ENCODE measurements at places on chromosomes 5 and 9.

DNA sequence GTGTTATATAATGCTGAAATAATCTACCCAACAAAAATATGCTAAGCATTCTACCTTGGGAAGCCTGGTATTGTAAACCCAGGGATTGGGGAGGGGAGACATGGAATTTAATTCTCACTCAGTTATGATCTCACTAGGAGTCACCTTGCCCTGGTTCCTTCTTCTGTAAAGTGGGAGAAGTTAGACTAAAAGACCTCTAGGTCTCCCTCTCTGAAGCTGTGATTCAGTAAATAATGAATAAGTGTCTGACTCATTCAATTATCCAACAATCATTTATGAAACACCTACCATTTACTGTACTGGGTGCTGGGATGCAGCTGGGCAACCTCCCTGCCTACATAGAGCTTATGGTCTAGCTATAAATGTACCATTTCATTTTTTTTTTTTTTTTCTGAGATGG is 20.2 kb upstream of the SPARC start:
- DNase-seq: no peak

- DNase-seq: no peak
These were observed 27.9 kb upstream of the TGFBI start for GRCh38 chr5:136000932-136001331.

- no peak for DNase-seq
These were observed 42.6 kb upstream of the APC start for GRCh38 chr5:112694853-112695709.

DNA sequence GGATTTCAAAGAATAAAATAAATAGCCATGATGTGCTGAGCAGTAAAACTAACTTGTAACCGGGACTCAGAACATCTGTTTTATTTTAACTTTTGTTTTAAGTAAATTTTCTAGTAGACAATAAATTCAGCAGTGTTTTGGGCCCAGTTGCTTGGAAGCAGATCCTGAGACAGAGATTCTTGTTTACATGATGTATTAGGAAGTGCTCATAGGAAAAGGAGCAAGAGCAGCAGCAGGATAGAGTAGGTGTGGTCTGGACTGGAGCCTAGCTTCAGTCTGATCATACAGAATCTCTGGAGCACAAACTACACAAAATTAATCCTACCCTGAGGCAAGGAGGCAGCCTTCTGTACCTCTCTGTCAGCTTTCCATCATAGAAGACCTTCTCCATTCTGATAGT is 139.2 kb upstream of the CCNH start:
- peak; percentile 7 for DNase-seq

DNA sequence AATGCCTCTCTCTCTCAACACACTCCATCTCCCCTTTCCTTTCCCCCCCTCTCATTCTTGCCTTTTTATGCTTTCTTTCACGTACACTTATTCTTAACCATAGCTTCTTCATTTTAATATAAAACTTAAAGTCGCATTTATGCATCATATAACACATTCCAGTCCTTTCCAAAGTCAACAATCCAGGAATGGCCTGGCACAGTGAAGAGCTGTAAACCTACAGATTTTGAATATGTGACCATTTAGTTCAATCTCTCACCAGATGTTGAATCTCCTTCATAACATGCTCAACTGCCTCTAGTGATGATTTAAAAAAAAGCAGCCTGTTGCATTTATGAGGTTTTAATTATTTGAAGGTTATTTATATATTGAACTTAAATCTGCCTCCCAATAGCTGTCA is 186.2 kb upstream of the GRAMD2B start:
- DNase-seq: no peak

- no peak for DNase-seq
These were observed 219.9 kb downstream of the COX7C start for GRCh38 chr5:86837610-86838009.

DNA sequence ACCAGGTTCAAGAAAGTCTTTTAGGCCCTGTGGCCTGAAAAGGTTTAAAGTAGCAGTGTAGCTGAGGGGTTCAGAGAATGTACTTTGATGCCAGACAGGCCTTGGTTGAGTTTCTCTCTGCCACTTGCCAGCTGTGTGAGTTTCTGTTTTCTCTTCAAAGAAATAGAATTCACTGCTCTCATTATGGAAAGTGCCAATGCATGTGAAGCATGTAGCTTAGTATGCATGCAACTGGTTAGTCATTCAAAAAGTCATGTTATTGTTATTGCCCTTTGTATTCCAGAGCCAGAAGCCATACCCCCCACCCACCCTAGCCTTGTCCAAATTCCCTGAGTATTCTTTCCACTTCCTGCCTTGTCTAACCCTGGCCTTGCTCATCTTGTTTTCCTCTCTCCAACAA is 101.7 kb downstream of the ADRB2 start:
- no peak for DNase-seq
